Activated CD4-positive, alpha-beta T cell treated with anti-CD3 and anti-CD28 coated beads, Interleukin-2, amount 50 U/mL, for 16 hours (primary cell): ENCODE measurements at places on chromosomes 6 and 20.
A peak's percentile ranks its signal among the peaks of the same experiment; 100 is the strongest.

DNA sequence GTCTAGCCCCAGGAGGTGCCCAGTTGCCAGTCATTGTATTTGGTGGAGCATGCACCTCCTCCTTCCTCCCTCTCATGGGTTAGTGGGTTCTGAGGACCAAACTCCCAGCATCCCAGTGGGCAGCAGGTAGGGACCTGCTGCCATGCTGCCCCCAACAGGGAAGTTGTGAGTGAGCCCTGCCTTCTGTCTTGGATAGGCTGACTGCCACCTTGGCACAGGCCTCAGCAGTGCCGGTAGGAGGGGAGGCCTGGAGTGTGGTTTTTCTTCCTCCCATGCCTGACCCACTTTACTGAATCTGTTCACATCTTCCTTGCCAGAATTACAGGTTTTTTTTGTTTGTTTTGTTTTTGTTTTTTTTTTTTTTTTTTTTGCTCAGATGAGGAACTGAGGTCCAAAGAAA, 24.5 kb downstream of the PLCG1 start:
- no peak for DNase-seq

DNA sequence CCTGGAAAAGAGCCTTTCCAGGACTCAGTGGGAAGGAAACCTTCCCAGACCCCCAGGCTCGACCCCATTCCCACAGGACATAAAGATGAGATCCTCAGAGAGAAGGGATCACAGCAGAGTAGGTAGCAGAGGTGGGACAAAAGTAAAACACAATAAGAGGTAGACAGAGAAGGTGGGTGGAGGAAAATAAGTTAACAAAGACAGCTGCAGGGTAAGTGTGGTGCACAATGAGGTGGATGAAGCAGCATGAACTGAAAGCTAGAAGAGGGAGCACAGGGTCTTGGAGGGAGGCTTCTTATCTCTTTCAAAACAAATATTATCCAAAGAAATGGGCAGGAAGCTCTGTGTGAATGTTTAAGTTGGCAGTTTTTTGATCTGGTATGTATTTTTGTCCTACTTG, 14.0 kb upstream of the MAP7 start:
- no peak for DNase-seq

DNA sequence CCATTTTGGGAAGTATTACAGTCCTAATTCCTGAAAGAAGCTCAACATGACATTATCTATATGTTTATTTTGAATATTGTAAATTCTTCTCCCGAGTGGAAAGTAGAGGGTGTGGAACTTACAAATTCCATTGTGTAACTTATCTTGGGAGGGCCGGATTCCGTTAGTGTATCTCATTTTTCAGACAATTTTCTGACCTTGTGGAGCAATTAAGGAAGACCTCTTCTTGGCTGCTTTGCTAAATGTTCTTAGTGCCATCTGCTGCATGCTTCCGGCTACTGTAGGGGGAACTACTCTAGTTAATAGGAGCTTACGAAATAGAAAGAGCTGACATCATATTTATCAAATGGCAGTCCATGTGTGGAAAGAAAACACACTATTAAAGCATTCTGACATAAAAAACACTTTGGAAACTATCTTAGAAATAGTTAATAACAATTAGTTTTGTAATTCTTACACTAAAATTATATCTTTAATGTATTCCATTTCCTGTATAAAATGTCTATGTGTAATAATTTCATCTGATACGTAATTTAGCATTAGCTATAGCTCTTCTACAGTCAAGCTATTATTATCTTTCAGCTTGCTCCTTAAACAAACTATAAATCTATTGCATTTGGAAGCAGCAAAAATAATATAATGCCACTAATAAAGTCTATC, 41.5 kb upstream of the KCNQ5 start:
- DNase-seq: no peak

- no peak for DNase-seq
These were observed 139.2 kb downstream of the CDKAL1 start for GRCh38 chr6:20673458-20673857.

GRCh38 chr6:148405894-148406293, 63.3 kb downstream of the SASH1 start:
- no peak for DNase-seq

DNA sequence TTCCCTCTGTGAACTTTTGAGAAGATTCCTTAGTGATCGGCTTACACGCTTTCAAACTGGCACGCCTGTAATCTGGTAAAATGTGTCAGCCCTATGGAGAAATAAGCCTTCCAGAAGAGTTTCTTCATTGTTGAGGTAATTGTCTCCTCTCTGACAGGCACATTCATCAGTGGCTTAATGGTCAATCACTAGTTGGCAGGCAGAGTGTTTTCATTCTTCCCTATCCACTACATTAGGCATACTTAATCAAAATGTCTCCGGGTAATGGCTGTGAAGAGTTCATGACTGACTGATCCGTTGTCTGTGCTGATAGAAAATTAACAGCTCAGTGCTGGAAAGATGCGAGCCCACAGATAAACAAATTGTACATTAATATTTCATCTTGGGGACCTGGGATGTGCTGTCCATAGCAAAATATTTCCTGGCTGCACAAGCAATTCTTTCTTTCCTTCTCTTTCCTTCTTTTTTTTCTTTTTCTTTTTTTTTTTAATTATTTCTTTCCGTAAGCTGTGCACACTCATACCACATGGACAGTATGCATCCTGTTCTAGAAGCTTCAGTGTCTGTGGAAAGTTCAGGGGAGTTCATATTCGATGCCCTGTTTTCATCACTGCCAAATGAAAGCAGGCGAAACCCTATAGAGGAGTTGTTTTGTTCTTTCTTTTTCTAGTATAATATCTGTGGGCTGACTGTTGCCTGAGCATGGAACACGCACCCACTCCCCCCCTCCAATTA, 31.4 kb downstream of the TSHZ2 start:
- no peak for DNase-seq

GRCh38 chr20:10521068-10521831, 86.1 kb downstream of the SLX4IP start:
- DNase-seq: peak; percentile 25

GRCh38 chr20:34029415-34029814, 35.7 kb downstream of the RALY start:
- no peak for DNase-seq

GRCh38 chr6:152091851-152092341, 284.4 kb downstream of the ESR1 start:
- no peak for DNase-seq

- DNase-seq: no peak
These were observed 20.1 kb downstream of the OPRM1 start for GRCh38 chr6:154058963-154059680.

- no peak for DNase-seq
These were observed 241.8 kb downstream of the ANKRD60 start for GRCh38 chr20:57986666-57987065.

- DNase-seq: no peak
These were observed 62.9 kb upstream of the TULP4 start for GRCh38 chr6:158249340-158249836.

DNA sequence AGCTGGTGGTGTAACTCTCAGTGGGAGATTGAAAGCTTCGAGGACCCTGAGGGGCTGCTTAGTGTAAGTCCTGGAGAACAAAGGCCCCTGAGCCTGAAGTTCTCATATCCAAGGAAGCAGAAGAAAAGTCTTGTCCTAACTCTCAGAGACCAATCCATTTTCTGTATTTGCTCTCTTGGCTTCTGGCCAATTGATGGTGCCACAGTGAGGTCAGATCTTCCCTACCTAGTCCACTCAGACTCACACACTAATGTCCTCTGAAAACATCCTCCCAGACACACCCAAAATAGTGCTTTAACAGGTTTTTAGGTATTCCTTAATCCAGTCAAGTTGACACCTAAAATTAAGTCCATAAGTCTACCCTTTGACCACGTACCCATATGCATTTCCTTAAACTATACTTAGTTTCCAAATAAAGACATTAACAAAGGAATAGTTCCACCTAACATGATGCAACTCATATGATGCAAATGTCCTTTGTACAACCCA, 29.4 kb downstream of the ZNF292 start:
- no peak for DNase-seq

- no peak for DNase-seq
These were observed 7.5 kb upstream of the RBM38 start for GRCh38 chr20:57383447-57384347.

- DNase-seq: no peak
These were observed 120.1 kb upstream of the TCF21 start for GRCh38 chr6:133768656-133769295.

- no peak for DNase-seq
These were observed 492.5 kb downstream of the CDKAL1 start for GRCh38 chr6:21026576-21027273.

GRCh38 chr6:168154263-168154917, 75.4 kb upstream of the FRMD1 start:
- DNase-seq: no peak

DNA sequence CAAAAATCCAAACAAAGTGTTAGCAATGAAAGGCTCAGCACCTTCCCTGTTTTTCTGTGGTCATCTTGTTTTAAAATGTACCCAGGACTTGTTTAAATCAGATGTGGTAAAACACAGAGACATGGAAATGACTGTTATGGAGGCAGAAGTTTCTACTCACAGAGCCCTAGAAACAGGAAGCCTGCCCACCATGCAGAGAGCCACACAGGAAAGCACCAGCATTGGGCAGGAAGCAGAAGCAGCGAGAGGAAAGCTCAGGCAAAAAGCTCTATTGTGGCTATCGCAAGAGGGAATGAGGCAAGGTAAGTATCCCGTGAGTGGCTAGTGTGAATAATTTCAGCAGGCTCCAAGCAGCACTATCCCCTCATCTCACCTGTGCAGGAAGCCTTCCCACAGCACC, 42.8 kb downstream of the GPR6 start:
- no peak for DNase-seq

GRCh38 chr6:16757332-16757731, 3.9 kb downstream of the ATXN1 start:
- DNase-seq: no peak

DNA sequence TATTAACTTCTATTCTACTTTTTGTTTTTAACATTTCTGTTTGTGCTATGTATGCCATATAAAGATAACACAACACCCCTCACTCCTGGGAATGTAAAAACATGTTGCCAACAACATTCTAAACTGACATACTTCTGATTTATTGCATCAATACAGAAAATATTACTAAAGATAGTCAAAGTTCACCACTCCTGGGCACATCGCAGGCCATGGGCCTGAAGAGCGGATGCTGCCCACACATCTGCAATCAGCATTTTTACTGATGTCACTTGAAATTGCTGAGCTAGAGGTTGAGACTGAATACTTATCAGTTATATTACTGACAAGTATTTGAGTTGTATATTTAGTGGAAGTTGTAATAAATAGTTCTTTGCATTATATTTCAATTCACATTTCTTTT, 711.9 kb upstream of the EPHA7 start:
- DNase-seq: no peak

DNA sequence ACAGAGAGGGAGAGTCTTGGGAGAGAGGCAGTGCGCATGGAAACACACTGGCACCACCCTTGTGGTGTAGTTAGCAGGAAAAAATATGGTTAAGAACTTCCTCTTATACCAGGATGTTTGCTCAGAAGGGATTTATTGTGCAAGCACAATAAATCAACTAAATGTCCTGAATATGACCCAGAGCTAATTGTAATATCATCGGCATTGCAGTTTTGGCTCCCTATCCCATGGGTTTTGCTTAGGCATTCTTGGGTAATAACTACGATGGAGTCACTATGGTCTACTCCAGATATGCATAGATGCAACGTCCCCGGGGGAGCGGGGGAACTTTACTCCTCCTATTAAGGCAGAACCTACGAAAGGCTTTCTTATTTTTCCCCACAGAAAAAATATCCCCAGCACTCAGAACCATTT, 751.6 kb downstream of the EYS start:
- DNase-seq: no peak

DNA sequence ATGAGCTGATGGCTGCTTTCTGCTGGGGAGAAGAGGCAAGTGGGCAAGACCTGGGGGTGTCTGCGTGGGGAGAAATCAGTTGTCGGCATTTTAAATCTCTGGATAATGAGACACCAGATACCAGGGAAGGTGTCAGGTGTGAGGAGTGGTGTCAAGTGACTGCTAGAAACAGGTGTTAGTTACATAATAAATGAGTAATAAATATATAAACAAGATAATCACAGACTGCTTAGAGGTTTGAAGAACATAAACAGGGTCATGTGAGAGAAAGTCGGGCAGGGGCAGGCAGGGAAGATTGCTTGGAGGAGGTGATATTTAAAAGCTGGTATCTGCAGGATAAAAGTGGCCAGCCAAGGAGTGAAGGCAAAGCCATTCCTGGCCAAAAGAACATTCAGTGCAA, 87.2 kb upstream of the RIN2 start:
- DNase-seq: no peak

GRCh38 chr6:169891846-169892245, 140.4 kb downstream of the ERMARD start:
- DNase-seq: no peak

DNA sequence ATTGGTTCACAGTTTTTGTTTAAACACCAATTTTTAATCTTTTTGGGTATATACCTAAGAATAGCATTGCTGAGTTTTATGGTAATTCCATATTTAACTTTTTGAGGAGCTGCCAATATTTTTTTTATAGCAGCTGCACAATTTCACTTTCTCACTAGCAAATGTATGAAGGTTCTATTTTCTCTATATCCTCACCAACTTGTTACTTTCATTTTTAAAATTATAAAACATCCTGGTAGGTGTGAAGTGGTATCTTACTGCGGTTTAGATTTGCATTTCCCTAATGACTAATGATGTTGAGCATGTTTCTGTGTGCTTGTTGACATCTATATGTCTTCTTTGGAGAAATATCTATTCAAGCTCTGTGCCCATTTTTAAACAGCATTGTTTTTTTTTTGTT, 452.1 kb downstream of the GRIK2 start:
- DNase-seq: no peak

GRCh38 chr6:20348041-20348440, 53.6 kb upstream of the E2F3 start:
- no peak for DNase-seq

DNA sequence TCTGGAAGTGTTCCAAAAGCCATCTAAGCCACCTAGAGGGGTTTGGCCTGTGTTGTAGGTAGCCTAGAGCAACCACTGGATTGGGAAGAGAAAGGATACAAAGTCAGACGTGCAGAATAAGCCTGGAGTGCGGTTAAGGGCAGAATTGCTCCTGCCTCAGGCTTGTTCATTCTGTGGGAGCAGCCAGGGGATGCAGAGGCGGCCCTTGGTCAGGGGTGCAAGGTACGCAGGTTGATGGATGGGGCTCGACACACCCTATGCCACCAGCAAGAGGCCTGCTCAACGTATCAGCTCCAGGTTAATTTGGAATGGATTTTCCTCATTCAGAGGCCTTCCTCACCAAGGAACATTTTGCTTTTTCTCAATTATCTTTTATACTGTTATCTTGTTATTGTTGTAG, 129.8 kb downstream of the SLC23A2 start:
- no peak for DNase-seq
